Stimulated activated CD4-positive, alpha-beta T cell treated with anti-CD3 and anti-CD28 coated beads, Interleukin-1b, Interleukin-23, amount 100 ng/mL, for 24 hours (primary cell): ENCODE measurements at places on chromosomes 11 and 22.

- no peak for DNase-seq
Measured at GRCh38 chr11:26121466-26121865, 210.5 kb upstream of the ANO3 start.

DNA sequence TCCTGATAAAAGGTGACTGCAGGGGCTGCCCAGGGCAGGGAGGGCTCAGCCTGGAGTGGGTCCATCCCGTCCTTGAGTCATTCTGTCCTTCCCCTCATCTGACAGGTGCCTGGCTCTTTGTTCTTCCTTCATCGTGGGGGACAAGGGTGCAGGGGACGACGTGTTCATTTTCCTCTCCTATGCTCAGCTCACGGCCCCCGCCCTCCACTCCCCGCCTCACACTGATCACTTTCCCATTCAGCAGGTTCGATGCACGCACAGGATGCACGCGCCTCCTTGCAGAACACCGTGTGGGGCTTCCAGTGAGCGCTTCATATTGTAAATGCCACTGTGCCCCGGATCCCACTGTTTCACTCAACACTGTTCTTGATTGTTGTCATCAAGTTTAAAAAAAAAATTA is 32.7 kb upstream of the SHANK2 start:
- no peak for DNase-seq

DNA sequence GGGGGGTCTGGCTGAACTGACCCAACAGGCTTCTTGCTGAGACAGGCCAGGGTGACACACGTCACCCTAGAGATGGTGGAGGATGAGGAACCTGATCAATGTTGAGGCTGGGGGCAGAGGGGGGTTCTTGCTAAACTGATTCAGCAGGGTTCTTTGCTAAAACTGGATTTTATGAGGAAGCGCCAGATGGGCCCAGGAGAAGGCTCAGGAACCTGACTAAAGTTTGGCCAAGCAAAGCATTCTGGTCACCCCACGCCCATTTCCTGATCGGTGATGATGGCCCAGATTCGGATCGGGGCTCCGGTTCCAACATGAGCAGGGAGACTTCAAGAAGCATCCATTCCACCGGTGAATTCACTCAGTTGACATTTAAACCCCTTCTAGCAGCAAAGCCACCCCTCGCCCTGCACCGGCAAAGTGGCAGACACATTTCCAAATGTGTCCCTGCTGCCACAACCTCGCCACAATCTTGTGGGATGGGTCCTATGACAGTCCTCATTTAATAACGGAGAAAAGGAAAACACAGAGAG is 34.2 kb upstream of the SLC22A12 start:
- no peak for DNase-seq

DNA sequence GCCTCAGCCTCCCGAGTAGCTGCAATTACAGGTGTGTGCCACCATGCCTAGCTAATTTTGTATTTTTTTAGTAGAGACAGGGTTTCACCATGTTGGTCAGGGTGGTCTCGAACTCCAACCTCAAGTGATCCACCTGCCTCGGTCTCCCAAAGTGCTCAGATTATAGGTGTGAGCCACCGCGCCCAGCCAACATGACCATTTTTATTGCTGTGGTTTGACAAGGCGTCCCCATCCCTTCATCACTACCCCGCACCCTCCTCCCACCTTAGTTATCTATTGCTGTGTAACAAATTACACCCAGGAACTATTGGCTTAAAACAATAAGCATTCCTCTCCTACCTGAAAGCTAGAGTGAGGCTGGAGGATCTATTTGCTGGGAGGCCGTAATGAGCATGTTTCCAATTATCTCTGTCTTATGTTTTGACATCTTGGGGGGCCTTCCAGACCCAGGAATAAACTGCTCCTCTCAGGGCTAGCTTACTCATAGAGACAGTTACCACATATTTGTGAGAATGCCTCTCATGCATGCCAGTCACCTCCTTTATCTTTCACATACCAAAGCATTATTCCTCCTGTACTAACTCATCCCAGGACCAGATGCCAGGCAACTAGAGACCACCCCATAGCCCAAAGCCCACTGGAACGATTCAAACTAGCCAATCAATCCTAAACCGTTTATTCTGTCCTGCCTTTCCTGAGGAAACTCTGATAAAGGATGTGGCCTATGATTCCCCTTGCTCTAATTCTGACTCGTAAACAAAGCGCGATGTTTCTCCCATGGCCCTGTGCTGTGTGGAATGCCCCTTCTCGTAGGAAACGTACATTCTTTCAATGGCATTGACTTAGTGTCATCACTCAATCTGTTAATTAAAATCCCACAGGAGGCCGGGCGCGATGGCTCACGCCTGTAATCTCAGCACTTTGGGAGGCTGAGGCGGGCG is 19.4 kb downstream of the SNU13 start:
- no peak for DNase-seq

DNA sequence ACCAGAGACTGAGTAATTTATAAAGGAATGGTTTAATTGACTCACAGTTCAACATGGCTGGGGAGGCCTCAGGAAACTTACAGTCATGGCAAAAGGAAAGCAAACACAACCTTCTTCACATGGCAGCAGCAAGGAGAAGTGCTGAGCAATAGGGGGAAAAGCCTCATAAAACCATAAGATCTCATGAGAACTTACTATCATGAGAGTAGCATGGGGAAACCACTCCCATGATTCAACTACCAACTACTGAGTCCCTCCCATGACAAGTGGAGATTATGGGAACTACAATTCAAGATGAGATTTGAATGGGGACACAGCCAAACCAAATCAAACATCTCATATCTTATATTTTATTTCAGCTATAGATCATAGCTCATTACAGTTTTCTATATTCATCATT is 33.0 kb downstream of the GRIA4 start:
- DNase-seq: no peak

DNA sequence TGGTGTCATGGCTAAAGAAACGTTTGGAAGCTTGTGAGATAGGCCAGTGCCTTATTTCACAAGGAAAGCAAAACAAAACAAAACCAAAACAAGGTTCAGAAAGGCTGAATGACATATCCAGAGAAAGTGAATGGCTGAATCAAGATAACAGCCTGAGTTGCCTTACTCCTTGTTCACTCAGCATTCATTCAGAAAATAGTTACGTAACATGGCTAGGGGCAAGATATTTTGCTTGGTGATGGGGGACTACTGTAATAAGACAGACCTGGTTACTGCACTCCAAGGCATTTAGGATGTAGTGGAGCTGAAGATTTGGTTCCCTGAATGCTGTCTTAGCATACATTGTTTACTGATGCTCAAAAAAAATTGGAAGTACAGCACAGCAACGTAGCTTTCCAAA is 47.7 kb downstream of the C11orf91 start:
- DNase-seq: no peak

- DNase-seq: no peak
Measured at GRCh38 chr11:113725407-113725806, 19.3 kb upstream of the TMPRSS5 start.

DNA sequence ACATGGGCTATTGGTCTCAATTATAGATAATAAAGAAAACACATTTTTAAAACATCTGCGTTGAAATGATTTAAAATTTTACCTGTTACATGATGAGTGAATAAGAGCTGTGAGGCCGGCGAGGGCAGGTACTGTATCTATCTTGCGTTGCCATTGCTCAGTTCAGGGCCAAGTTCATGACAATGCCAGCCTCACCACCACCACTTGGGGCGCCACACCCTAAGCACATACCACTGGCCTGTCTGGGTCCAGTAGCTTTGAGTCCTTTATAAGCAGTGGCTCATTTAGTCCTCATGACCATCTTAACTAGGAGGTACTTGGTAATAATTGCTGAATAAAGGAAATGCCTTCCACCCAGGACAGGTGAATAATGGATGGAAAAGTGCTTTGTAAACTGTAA is 14.5 kb upstream of the MB start:
- DNase-seq: no peak

DNA sequence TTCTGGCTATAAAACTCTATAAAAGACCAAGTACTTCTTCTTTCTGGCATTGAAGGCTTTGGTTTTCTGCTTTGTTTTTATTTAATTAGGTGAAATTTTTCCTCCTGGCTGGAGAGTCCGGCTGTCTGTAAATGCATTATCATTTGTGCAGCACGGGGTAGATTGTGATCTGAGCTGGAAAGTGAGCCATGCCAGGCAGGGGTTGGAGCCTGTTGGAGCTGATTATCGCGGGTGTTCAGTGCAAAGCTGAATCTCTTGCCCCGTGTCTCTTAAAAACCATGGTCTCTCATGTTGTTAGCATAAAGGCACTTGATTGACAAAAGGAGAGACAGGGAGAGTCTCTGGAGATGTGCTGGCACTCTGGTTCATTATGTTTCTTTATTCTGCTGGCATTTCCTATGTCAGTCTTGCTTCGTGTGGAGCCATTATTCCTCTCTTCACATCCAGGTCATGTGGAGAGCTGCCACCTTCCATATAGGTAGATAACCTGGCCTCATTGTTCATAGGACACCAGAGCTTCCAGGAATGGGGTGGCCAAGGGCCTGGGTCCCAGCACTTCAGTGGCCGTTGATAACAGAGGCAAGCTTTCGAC is 75.2 kb downstream of the LDLRAD3 start:
- no peak for DNase-seq

- no peak for DNase-seq
Measured at GRCh38 chr11:28969832-28970231, 861.6 kb downstream of the METTL15 start.

- no peak for DNase-seq
Measured at GRCh38 chr22:44555046-44555445, 57.0 kb upstream of the RTL6 start.

GRCh38 chr11:21810650-21811049 is 382.2 kb upstream of the ANO5 start:
- DNase-seq: no peak

DNA sequence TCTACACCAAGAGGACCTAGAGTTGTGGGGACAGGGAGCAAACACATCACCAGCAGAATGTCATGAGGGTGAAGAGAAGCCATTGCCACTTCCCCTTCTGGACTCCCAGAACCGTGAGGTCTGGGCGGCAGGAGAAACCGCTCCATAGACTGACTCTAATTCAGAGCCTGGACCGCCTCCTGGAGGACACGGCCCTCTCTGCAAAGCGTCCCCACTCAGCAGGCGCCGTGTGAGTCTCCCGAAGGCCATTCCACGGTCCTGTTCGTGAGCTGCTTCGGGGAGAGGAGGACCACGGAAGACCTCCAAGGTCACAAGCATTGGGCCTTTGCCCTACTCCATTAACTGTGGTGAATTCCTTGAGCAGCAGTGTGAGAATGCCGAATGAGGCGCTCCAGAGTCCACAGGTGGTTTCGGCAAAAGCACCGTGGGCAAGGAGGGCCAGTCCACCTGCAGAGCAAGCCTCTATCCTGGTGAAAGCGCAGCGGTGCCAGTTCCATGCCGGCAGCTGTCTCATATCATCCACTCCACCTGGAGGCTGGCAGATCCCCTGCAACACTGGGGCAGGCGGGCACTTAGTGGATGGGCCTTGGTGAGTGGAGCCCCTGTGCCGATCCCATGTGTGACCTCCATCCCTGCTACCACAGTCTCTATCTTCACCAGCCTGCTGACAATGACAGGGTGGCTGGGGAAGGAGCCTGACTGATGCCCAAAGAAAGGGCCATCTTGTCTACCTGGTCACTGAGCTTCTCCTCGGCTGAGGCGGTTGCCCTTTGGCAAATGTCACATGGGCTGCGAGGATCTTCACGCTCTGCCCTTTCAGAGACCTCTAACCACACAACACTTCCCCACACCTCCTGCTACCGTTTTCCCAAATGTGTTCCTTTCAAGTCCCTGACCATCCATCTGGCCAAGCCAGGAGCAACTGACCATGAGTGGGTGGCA is 7.5 kb downstream of the C11orf21 start:
- no peak for DNase-seq

GRCh38 chr11:19853016-19853415 is 140.4 kb downstream of the NAV2 start:
- DNase-seq: no peak

DNA sequence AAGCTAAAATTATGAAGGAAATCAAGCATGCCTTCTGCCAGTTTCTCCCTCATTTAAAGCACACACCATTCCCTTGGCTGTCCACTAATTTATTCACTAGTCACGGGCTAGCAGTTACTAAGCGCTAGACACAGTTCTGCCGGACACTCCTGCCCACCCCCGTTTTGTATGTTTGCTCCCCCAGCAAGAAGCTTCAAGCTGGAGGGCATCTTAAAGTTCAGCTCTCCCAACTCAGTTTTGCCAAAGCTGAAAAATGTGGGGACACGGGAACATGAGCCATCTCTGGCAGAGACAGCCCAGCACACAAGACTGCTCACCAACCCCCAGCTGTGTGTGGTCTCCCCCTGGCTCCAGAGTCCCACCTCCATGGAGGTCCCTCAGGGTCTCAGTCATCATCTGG is 263.6 kb downstream of the BRD1 start:
- no peak for DNase-seq

DNA sequence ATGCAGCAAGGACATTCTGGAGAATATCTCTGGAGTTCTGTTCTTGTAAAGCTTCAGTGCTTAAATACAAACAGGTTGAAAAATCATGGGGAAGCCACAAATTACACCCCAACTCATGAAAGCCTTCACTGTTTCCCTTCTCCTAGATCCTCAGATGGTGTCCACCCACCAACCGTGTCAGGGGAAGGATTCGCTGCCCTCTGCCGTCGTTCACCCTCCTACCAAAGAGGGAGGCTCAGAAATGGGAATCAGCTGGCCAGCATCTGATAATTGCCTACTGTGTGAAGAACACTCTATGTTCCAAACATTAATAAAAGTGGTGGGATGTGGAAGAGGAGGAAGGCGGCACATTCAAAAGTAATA is 7.4 kb upstream of the HEPACAM start:
- no peak for DNase-seq

DNA sequence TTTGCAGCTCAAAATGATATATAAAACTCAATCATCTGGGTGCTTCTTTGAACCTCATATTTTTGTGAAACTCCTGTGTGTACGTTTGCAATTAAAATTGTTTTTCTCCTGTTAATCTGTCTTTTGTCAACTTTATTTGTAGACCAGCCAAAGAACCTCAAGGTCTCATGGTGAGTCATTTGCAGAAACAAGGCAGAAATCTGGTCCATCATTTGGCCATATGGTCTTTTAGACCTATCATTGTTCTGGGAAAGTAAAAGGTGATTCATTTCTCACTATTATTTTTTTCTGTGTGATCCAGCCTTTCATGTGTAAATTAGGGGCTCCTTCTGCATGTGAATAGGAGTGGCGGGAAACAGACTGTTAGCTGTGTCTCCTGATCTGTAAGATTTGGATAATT is 399.1 kb upstream of the DDI1 start:
- DNase-seq: no peak

- no peak for DNase-seq
Measured at GRCh38 chr11:10139656-10140055, 154.4 kb downstream of the SBF2 start.

GRCh38 chr11:1285316-1285744 is 24.1 kb downstream of the TOLLIP start:
- no peak for DNase-seq

- no peak for DNase-seq
Measured at GRCh38 chr22:26894766-26895485, 237.5 kb downstream of the MIAT start.

GRCh38 chr22:45516163-45516562 is 13.5 kb downstream of the FBLN1 start:
- no peak for DNase-seq

- DNase-seq: no peak
Measured at GRCh38 chr11:123474994-123475393, 44.9 kb downstream of the GRAMD1B start.

GRCh38 chr11:74142624-74143023 is 28.2 kb downstream of the C2CD3 start:
- no peak for DNase-seq
